ENCODE measurements at places on chromosomes 3 and 15.

- DNase-seq = no peak
Measured at GRCh38 chr3:60588806-60589205, 662.4 kb downstream of the FHIT start.

- no peak for DNase-seq
Measured at GRCh38 chr15:51688863-51689262, 7.6 kb downstream of the SCG3 start.

DNA sequence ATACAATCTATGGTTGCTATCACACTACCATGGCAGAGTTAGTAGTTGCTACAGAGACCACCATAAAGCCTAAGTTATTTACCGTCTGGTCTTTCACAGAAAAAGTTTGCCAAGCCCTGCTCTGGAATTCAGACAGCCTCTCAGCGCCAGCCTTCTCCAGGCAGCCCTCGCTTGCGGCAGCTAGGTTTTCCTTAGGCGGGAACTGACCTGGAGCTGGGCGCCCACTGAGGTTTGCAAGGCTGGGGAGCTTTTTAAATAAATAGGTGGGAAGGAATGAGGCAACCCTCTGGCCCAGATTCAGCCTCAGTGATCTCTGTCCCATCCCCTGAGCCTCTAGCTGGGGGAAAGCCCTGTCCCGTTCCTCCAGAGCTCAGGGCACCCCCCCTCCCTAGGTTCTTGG lies 1.2 kb downstream of the CTSH start:
- DNase-seq = peak; percentile 70

- no peak for DNase-seq
Measured at GRCh38 chr3:8204853-8205650, 296.6 kb upstream of the LMCD1 start.

GRCh38 chr3:122233101-122233952 lies 49.9 kb downstream of the CASR start:
- DNase-seq = no peak

DNA sequence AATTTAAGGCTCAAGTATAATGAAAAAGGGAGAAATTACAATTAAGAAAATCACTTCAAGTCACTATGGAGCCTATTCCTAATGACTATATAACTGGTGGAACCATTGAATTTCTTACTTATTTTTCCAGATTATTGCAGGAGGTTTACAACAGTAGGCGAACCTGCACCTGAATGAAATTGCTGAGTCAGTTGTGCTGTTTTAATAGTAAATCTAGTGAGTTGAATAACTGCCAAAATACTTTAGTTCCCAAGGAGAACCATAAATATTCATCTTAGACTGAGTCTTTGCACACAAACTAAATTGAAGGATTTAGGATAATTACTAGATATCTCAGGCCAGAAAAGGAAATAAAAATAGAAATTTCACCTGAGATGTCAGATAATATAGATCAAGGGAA lies 1052.8 kb downstream of the NAALADL2 start:
- DNase-seq = no peak

DNA sequence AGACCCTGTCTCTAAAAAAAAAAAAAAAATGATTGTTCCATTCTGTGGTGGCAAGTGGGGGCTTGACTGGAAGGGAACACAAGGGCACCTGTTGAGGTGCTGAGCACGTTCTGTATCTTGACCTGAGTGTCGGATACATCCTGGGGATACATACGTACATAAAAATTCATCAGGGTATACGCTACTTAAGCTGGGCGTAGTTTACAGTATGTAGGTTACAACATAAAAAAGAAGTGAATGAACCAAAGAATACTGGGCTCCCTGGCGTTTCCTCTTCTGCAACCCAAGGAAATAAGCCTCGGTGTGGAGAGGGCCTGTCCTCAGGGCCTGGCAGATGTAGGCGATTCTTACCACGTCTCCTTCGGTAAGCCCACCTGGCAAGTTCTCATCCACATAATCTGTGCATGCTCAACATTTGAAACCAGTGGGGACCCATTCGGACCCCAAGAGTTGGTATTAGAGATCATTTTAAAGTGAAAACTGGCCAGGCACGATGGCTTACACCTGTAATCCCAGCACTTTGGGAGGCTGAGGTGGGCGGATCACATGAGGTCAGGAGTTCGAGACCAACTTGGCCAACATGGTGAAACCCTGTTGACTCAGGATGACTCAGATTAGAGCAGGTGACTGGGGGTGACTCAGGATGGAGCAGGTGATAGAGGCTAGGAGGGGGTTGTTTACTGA lies 5.1 kb upstream of the MUC20 start:
- DNase-seq = no peak

DNA sequence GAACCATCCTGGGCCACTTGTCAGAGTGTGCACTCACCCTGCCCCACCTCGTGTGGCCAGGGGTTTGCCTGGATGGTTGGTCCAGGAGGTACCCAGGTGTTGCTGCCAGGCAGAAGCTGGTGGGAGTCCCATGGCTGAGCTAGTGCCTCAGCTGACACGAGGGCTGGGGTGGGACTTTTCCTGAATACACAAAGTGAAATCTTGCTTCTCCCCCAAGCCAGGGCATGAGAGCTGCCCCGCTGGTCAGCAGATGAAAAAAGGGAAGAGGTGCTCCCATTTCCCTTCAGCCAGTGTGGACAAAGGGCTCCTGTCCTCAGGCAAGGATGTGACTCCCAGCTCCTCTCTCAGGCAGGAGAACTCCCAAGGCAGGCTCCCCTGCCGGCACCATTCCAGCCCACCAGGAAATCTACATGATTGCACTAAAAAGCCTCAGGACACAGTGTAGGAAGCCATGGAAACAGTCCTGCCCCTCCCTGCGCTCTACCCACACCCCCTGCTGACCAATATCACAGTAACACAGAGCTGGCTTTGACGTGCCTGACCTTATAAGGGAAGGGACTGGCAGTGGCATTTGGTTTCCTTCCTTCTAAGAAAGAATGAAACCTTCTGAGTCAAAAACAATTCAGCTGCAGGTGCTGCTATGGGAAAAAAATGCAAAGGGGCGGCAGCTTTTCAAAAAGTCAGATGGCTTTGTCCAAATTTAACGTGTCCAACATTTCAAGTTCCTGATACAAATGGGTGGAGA lies 33.9 kb downstream of the MYO5C start:
- peak; percentile 62 for DNase-seq

- DNase-seq = no peak
Measured at GRCh38 chr15:56869573-56869972, 48.9 kb upstream of the TCF12 start.

- DNase-seq = peak; percentile 58
Measured at GRCh38 chr15:74378848-74379247, 11.4 kb upstream of the CYP11A1 start.

- no peak for DNase-seq
Measured at GRCh38 chr3:17143893-17144664, 259.3 kb downstream of the PLCL2 start.

DNA sequence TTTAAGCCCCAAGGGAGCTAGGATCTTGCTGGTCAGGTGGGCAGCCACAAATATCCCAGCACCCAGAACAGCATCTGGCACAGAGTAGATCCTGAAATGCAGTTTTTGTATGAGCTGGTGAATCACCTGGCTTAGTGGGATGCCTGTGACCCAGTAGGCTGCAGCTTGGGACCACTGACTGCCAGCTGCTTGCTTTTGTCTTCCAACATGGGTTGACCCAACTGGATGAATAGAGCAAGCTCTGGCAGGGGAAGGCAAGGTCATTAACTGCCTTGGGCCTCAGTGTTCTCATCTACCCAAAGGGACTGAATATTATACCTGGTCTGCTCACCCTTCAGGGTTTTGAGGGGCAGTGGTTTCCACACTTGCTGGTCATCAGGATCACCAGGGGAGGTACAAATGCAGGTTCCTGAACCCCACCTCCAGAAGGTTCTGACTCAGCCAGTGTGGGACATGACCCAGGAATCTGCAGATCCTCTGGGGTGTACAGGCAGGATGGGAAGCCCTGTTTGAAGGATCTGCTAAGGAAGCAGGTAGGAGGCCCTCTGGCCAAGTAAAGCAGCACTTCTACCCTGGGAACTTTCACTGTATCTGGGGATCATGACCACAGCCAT lies 55.4 kb downstream of the ITGA11 start:
- no peak for DNase-seq

DNA sequence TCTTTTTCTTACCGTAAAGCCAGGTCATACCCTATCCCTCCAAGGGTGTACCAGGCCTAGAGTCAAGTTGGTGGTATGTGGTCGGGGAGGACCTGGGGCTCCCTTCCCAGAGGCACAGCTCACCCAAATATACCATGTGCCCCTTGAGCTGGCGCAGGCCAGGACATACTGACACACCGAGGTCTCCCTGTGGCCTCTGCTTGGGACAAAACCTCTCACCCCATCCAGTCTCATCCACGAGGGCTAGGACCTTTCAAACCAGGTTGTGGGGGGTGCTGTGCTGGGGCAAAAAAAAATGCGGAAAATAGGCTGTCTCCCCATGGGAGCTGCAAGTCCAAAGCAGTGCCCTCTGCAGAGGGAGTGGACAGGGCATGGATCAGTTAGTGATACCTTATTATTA lies 22.8 kb downstream of the PTH1R start:
- no peak for DNase-seq

GRCh38 chr15:61564785-61565184 lies 335.7 kb upstream of the RORA start:
- DNase-seq = no peak

- DNase-seq = peak; percentile 50
Measured at GRCh38 chr15:37691911-37692310, 242.5 kb upstream of the TMCO5A start.

DNA sequence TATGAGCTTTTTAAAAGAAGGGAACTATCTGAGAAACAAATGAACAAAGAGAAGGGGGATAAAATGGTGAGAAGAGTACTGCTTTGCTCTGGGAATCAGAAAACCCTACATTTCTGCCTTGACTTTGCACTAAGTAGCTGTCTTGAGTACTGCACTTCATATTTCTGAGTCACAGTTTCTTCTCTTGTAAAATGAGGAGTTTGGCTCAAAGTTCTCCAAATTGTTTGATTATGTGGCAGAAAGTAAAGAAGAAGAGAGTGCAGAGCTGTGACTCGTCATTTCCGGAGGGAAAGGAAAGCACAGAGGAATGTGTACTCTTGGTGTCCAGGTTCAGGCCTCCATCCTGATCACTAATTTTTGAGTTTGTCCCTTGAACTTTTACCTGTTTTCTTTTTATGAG lies 54.7 kb downstream of the TP63 start:
- DNase-seq = no peak

GRCh38 chr3:111012388-111013248 lies 59.0 kb upstream of the NECTIN3 start:
- no peak for DNase-seq

- peak; percentile 39 for DNase-seq
Measured at GRCh38 chr15:42184296-42184695, 23.8 kb downstream of the VPS39 start.

GRCh38 chr3:138289701-138290100 lies 40.0 kb downstream of the NME9 start:
- DNase-seq = no peak

DNA sequence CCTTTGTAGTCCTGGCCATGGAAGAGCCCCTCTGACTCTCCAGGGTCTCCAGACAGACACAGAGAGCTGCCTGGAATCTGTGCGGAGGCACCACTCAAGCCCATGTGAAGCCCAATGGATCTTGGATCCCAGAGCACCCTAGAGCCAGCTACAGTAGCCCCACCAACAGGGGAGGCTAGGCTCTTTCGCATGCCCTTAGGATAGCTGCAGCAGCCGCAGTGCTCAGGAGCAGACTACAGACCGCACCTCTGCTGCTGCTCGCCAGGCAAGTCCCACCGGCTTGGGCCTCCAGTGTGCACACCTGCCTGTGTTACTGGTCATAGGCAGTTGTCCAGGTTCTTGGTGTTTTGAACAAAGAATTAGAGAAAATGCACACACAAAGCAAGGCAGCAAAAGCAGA lies 131.6 kb downstream of the SPATA16 start:
- no peak for DNase-seq

DNA sequence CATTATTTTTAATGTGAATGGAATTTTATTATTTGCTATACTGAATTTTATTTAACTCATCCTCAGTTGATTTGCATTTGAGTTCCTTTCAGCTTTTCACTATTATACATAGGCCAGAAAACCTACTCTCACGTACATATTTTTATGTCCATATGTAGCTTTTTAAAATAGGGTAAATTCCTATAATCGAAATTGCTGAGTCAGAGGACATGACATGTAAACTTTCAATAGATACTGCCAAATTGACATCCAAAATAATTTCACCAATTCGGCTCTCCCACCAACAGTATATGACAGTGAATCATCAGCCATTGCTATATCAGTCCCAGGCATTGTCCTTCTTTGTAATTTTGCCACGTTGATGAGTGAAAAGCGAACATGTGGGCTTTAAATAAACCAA lies 222.5 kb downstream of the SQOR start:
- no peak for DNase-seq

GRCh38 chr3:5012367-5012766 lies 33.1 kb downstream of the BHLHE40 start:
- DNase-seq = no peak

- no peak for DNase-seq
Measured at GRCh38 chr3:55164191-55164590, 236.3 kb upstream of the LRTM1 start.

- no peak for DNase-seq
Measured at GRCh38 chr3:188316723-188317070, 162.7 kb downstream of the LPP start.

- no peak for DNase-seq
Measured at GRCh38 chr15:58185439-58185838, 47.3 kb downstream of the AQP9 start.

GRCh38 chr3:4758249-4758860 lies 220.9 kb upstream of the BHLHE40 start:
- DNase-seq = no peak

DNA sequence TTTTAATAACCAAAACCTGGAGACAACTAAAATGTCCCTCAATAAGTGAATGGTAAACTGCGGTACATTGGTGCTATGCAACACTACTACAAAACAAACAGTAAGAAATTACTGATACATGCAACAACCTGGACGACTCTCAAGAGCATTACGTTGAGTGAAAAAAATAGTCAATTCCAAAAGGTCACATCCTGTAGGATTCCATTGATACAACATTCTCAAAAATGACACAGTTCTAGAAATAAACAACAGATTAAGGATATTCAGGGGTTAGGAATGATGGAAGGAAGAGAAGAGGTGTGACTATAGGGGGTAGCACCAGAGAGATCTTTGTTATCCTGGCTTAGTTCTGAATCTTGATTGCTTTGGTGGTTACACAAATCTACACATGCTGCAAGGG lies 72.2 kb downstream of the ZNF148 start:
- DNase-seq = no peak

DNA sequence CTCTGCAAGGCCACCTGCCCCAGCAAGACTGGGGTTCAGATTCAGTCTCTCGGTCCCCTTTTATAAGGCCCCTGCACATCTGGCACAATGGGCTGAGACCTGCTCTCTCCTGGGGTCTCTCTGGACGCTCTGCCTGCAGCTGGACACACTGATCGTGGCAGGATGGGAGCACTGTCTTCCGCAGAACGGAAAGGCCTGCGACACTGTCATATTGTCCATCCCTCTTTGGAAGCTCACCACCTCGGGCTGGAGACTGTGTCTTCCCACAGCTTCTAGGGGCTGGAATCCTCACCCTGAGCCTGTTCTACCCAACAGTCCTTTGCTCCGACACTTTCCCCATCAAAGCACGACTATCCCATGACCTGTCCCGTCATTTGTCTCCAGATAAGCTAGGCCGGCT lies 11.5 kb upstream of the IGDCC4 start:
- DNase-seq = no peak

All from left hindlimb (tissue), 1 donor.